ENCODE measurements at places on chromosomes 3 and 15.

- no peak for DNase-seq
These were observed 8.4 kb downstream of the PROK2 start for GRCh38 chr3:71776538-71776937.

DNA sequence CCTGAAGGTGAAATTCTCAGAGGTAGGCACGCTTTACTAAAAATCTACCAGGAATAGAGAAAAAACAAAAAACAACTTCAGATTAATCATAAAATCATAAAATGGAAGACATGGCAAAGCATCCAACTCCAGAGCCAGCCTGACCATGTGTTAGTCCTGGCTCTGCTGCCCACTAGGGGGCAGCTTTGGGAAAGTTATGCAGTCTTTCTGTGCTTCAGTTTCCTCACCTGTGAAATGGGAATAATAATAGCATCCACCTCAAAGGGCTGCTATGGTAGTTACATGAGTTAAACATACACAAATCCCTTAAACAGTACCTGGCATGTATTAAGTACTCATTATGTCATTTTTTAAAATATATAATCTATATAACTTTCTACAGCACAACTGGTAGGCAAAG is 52.3 kb downstream of the WNT5A start:
- no peak for DNase-seq

- no peak for DNase-seq
These were observed 1588.2 kb downstream of the SI start for GRCh38 chr3:163490119-163490518.

DNA sequence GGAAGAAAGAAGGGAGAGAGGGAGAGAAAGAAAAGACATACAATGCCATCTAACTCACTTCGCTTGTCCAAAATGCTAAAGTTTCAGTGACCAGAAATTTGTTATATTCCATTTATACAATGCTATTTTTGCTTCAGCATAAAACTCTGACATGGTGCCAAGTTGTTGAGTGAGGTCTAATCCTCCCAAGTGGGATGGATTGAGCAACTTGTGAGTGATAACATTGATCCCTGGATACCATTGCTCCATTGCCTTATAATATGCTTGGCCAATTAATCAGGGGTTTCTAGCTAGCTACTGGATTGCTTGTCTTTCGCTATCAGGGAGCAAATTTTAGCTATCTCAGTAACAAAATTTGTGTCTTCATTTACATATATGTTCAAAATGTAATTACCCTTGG is 615.6 kb upstream of the DPPA4 start:
- no peak for DNase-seq

DNA sequence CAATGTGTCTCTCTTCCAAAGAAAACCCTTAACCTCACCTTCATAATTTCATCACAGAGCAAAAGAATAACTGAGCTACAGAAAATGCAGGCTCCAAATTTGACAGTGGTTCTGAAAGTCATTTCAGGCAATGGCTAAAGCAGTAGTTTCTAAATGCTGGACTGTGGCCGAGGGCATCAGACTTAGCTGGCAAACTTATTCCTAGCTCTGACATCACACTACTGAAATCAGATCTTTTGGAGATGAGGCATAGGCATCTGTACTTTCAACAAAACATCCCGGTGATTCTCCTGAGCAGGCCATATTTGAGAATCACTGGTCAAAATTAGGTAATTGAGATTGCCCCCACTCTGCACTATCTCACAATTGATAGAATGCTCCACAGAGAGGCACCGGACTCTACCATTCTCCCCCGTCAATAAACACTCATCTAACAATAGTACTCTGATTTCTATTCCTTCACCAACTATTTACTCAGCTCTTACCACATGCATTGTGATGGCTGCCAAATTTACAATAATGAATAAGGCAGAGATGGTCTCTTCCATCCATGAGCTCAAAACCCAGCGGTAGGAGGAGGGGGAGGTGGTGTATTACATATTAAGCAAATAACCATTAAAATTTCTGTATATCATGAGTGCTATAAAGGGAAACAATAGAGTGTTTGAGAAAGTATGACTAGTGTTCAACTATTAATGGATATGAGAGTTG is 57.3 kb upstream of the SPRED1 start:
- no peak for DNase-seq

- DNase-seq, result no peak
These were observed 302.0 kb downstream of the DIPK2A start for GRCh38 chr3:144273601-144274000.

- DNase-seq, result no peak
These were observed 164.9 kb upstream of the ST8SIA2 start for GRCh38 chr15:92228830-92229229.

DNA sequence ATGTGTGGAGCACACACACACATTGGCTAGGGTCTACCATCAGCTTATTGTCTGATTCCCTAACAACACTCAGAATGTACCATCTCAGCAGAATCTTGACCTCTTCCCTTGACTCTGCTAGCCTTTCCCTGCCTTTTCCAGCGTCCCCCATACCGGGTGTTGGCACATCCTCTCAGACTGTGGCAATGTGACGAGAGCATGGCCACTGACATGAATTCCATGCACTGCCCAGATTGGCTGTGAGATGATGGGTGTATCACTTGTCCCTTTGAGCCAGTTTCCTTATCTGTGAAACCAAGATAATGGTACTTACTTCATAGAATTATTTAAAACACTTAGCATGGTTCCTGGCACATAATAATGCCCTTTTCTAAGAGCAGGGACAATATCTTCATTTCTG is 60.3 kb upstream of the EIF1B start:
- peak; percentile 17 for DNase-seq

GRCh38 chr3:52122491-52122890 is 31.7 kb downstream of the POC1A start:
- DNase-seq, result no peak

DNA sequence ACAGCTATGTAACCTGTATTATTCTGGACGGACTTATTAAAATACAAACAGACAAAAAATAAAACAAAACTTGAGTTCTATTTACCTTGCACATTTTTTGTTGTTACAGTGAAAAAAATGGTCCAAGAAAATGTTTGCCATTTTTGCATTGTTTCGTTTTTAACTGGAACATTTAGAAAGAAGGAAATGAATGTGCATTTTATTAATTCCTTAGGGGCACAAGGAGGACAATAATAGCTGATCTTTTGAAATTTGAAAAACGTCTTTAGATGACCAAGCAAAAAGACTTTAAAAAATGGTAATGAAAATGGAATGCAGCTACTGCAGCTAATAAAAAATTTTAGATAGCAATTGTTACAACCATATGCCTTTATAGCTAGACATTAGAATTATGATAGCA is 17.1 kb downstream of the LMOD3 start:
- no peak for DNase-seq

DNA sequence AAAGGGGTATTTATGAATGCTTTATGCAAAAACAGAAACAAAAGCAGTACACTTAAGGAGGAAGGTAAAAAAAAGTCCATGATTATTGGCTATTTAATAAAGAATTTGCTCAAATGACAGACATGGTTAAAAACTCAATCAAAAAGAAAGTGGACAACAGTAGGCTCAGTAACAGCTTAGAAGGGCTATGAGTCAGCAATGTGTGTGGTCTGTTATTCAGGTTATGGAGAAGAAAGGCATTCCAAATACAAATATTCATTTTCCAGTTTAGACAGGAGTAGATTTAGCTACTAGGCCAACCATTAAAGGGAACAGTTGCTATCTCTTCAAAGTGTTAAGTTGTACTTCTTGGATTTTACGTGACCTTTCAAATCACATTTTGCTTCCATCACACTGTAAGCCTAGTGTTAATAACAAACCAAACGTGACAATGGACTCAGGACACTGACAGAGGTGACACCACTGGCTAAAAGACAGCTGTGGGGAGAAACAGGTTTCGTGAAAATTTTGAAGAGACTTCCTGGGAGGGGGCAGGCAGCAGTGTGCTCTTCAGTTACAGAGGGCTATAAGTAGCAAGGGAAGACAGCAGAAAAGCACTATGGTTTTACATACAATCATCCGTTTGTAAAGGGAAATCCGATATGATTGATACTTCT is 41.7 kb upstream of the MYO5C start:
- no peak for DNase-seq

DNA sequence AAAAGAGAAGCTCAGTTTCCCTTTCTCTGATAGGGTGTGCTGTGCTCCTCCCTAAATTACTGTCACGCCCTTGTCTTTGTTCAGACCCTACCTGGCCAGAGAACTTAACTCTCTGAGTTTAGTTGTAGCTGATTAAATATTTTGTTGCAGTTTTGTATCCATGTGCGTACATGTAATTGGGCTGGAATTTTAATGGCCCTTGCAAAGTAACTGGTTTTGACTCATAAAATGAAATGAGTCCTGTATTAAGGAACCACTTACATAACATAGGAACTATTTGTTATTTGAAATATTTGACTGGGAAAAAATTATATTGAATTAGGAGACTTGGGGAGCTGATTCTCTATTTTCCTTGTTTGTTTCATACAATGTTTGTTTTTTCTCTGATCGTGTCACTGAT is 80.2 kb downstream of the LRRK1 start:
- no peak for DNase-seq

DNA sequence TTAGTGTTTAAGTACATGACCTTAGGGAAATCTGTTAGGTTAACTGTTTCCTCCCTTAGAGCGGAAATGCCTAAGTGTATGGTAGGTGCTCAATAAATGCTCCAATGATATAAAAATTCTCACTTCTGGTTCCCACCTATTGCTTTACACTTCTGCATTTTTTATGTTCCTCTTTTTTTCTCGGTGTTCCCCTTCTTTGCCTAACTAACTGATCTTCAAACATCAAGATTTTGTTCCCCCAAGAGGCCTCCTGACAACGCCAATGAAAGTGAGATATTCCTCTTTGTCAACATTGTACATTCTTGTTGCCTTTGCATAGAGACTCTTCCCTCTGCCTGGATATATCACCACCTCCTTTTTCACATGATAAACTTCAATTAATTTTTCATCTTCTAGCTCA is 17.4 kb downstream of the SLC35A5 start:
- no peak for DNase-seq

- peak; percentile 76 for DNase-seq
These were observed 59.1 kb downstream of the DNASE1L3 start for GRCh38 chr3:58151637-58152036.

DNA sequence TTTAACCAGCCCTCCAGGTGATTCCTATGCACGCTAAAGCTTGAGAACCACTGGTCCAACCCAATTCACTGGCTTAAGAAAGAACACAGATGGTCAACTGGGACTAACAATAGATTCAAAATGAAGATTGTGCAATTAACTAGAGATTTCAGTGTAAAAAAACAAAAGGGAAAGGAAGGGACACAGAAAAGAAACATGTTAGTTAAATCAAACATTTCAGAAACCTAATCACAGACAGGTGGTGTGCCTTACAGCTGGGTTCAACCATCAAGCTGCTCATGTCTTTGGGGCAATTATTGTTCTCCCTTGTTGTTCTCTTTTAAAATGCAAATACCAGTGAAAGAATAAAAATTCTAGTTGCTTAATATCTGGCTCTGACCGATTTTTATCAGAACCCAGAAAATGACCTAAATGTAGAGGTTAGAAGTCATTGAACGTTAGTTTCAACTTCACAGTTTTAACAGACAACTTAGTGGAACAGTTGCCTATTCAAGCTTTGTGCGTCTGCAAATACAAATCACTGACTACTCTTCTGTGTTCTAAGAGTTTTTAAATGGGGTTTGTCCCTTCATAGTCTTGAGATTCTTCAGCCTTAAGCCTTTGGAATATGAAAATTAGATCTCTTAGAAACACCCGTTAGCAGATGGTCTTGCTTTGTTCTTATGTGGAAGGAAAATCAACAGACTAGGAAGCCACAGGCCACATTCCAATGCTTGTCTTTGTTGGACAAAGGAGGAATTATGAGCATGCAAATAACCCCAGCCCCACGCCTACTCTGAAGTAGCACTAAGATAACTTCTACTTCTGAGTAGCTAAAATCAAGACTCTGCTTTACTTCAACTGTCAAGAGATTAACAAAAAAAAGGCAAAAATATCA is 223.4 kb downstream of the ATP8B4 start:
- DNase-seq, result no peak

DNA sequence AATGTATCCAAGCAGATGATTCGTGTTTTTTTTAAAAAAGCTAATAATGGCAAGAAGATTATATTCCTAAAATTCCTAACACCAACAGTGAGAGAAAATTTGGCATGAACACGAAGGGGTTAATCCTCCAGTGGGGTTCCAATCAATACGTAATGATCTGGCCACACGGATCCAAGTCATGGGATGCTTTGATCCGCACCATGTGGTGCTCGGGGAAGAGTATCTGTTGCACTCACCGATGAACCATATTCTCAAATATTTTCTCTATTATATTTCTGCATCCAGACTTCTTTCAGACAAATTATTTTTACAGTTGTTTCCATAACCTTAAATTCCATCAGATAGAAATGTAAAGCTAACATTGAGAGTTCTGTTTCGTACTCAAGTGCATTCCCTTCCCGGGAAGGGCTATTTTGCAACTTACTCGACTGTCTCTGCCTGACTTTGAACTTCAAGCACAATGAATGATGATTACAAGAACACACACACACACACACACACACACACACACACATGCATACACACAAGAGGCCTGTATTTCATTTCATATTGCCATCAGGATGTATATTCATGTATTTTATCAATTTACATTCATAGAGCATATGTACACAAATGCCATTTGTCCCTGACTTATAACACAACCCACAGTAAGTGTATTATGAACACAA is 567.2 kb downstream of the FOXP1 start:
- no peak for DNase-seq

GRCh38 chr15:99954361-99955180 is 221.3 kb upstream of the LYSMD4 start:
- no peak for DNase-seq
